ENCODE measurements at places on chromosomes 4 and X.

DNA sequence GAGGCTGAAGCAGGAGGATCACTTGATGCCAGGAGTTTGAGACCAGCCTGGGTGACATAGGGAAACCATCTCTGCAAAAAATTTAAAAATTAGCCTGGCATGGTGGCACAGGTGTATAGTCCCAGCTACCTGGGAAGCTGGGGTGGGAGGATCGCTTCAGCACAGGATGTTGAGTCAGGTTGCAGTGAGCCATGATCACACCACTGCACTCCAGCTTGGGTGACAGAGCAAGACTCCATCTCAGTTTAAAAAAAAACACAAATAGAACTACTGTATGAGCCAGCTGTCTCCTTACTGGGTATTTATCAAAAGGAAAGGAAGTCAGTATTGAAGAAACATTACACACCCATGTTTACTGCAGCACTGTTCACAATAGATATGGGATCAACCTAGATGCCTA, 138.7 kb downstream of the RAP1GDS1 start:
- DNase-seq = no peak

GRCh38 chr4:150354214-150354796, 227.6 kb upstream of the MAB21L2 start:
- no peak for DNase-seq

DNA sequence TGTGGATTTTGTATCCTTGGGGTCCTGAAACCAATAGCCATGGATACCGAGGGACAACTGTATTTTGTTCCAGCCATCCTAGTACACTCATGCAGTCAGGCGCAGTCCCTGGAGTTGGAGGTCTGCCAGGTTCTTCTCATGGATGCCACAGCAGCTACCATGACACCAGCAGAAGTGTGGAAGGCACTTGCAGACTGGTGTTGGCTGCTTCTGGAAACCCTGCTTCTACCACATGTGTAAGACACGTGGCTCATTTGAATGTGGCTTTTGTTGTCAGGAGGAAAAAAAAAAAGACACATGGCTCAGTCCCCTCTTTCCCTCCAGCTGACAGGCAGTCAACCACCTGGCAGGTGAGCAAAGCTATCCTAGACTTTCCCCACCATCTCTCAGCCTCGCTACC, 19.4 kb downstream of the DRD5 start:
- no peak for DNase-seq

DNA sequence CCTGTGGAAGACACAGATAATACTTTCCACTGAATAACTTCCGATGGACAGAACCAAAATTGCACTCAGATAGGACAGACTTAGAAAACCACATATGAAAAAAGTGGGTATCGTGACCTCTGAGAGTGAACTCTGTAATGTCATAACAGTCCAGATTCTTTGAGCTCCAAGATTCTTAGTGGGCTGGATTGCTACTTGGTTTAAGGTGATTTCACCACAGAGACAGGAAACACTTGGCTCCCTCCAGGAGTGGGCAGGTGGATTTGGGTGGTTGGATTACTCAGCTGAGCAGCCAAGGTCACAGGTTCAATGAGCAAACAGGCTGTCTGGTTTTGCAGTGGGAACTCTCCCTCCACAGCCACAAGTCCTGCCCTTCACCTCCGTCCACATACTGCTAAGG, 126.0 kb downstream of the AFAP1 start:
- DNase-seq = no peak

- DNase-seq = no peak
These were observed 995.3 kb upstream of the GRIA3 start for GRCh38 chrX:122188751-122189150.

DNA sequence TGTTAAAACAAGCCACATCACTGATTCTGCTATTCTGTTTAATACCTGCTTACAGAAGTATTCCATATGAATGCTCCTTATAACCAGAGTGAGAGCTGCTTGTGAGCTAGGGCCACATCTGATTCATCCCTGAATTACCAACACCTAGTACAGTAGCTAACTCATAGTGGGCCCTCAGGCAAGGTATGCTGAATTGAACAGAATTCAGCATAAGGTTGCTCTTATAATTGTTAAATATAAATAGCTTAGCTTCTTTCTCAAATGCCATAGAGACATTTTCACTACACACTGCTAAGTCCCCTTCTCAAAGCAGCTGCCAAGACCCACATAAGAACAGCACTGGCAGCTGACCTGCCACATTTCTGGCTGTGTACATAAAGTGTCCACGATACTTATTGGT, 27.0 kb upstream of the MCF2 start:
- no peak for DNase-seq

DNA sequence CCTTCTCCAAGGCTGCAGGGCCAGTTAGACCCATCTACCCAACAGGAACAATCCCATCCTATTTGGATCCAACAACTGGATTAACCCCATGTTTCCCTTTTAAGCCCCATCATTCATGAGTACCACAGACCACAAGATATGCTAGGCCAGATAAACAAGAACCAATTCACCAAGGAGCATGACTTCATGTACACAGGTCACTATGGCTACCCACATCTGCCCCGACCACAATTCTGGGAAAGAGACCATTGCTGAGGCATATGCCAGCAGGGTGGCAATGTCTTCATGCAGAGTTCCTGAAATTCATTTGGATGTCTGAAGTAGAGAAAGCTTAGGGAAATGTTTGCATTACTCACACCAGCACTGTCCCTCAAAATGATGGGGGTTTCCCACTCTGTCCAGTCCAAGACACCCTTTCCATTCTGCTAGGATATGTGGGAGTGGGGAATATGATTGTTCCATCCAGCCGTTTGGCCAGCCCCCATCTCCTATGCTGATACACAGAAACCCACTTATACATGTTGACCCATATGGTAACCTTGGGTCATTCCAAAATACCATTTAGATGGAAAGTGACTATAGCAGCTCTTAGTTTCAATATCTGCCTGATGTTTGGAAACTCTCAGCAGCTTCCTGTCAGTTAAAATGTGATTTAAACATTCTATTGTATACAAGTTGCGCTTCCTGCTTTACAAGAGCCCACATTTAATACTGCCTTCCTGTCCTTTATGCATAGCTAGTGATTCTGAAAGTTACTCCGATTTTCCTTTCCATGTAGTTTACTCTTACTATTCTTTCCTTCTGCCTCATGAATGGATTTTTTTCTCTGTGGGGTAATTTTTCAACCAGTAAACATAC, 129.0 kb downstream of the AMMECR1 start:
- no peak for DNase-seq

GRCh38 chr4:105550641-105551040, 1.8 kb upstream of the ARHGEF38 start:
- DNase-seq = no peak

DNA sequence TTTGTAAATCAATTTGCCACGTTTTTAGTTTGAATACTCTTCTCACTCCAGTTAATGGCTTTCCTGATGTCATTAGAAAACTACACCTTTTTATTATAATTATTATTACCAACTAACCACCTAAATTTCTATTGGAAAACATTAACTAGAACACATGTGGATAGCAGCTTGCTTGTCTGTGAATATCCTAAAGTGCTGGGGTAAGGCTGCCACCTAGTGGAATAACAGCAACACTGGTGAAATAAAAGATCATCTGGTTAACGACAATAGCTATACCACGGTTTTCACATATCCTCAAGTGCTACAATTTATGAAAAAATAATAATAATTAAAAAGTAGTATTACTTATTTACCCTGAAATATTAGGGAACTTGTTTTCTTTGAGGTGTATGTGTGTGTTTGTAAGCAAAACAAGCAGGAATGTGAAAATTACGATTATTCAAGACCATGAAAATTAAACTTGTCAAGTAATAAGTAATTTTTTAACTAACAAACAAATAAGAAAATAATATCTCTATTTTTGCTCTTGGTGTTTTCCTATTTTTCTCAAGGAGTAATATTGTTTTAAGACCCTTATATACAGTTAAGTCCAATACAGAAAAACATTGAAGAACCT, 130.1 kb upstream of the TECRL start:
- no peak for DNase-seq

DNA sequence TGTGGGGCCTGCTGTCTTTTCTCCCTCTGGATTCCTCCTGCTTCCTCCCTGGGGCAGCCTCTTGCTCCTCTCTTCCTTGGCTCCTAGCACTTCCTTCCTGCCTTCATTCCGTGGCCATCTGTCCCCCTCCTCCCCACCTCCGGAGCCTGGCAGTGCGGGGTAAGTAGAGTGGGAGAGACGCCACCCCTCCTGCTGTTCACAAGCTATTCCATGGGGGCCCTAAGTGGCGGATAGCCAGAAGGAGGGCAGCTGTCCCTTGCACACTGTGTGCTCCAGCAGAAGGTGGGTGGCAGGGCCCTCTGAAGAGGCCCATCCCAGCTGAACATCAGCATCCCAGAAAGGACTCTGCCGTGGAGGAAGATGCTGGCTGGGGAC, 27.4 kb downstream of the CCNQ start:
- DNase-seq = no peak

DNA sequence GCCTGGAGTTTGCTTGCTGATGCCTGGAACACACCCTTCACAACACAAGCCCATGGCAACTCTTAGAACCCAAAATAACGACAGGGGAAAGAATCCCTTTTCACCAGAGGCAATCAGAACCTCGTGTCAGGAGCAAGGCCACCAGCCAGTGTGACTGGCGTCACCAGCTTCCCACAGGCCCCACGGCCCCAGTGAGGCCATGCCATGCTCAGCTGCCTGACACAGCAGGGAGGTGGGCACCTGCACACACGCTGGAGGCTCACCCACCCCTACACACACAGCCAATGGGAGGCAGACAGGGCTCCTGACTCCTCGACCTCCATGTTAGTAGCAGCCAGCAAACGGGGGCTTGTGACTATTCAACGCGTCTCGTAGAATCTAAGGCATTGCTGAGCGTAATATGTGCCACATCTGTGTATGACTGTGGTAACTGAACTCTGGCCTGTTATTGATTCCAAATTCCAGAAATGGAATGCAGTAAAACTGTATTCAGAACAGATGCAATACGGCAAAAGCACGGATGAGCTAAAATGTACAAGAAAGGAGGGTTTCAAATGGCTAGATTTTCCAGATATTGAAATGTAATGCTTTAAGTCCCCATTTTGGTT, 28.5 kb downstream of the RNF212 start:
- DNase-seq = no peak

DNA sequence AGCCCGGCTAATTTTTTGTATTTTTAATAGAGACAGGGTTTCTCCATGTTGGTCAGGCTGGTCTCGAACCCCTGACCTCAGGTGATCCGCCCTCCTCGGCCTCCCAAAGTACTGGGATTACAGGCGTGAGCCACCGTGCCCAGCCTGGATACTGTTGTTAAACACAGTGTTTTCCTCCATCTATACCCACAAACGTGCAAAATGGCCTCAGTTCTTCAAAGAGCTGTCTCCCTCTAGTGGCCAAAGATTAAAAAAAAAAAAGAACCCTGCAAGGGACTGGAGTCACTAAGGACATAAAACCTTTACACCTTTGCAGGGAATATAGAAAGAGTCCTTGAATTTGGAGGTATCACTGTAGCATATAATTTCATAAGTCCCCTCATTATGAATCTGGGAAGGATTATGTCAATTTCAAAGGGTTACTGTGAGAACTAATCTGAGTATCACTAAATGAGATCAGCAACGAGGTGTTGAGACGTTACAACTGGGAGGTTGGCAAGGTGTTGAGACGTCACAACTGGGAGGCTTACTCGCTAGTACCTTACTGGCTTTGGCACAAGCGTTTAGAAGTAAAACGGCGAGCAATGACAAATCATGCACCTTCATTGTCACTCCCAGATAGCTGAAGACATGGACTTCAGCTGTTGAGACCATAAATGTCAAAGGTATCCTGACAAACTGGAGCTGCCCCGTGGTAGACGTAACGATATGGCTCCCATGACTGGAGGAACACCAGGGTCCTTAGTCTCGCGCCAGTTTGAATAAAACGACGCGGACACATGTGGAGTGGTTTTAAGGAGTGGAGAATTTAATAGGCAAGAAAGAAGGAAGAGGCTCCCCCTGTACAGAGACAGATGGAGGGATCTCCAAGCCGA, 33.4 kb upstream of the ENPP6 start:
- DNase-seq = no peak

DNA sequence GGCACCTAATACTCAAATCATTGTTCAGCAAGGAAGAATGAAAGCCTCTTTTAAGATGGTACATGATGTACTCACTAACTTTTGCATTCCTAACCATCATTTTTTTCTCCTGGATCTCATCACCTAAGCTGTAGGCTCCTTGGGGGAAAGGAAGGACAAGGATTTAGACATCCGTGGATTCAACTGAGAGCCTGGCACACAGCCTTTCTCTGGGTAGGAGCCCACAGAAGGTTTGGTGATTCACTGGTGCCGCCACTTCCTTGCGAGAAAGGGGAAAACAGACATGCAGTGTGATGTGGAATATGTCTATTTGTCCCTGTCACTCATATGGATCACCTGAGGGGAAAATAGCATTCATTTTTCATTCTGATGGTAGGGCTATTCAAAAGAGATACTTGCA, 147.3 kb downstream of the PCDH7 start:
- DNase-seq = no peak

GRCh38 chrX:112259375-112259774, 176.8 kb upstream of the TRPC5 start:
- no peak for DNase-seq

GRCh38 chrX:66015152-66015831, 24.6 kb downstream of the VSIG4 start:
- no peak for DNase-seq

DNA sequence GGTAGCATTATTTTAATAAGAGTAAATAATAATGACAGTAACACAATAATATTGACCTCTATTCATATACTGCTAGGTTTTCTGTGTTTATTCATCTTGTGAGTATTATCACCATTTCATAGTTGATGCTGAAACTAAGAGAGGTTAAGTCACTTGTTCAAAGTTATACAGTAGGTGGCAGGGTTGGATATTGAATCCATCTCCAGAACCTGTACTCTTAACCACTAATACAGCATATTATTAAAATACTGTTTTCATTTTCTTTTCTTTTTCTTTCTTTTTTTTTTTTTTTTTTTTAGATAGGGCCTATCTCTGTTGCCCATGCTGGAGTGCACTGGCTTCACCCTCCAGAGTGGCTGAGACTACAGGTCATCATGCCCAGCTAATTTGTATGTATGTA, 7.1 kb upstream of the ELF2 start:
- no peak for DNase-seq

DNA sequence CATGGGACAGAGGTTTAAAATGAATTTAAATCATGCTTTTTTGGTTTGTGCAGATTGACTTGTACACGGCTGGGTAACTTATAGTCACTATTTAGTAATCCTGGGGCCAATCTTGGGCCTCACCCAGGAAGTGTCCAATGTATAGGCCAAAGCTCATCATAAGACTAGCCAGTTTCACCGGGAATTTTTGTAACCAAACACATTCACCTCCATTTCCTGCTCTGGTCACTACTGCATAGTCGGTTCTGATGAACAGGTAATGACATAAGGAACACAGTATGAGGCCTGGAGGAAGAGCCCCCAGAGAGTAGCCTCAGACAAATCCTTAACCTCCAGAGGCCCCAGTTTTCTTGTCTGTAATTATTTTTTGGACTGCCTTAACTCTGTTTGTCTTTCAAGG, 81.9 kb downstream of the HPRT1 start:
- no peak for DNase-seq

DNA sequence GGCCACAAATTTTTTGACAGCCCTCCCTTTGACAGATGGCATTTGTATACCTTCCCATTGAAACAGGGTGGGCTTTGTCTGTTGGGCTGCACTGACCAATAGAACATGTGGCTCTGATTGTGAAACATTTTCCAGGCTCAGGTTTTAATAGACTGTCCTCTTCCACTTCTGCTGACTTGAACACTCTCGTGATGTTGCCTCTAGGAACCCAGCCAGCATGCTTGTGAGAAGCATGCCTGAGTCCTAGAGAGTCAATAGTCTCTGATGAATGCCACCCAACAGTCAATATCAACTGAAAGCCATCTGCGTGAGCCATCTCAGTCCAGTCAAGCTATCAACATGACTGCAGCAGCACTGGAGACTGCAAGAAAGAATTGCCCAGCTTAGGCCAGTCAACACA, 290.0 kb downstream of the SLC7A11 start:
- no peak for DNase-seq
